ENCODE measurements at places on chromosomes 1 and 21.

DNA sequence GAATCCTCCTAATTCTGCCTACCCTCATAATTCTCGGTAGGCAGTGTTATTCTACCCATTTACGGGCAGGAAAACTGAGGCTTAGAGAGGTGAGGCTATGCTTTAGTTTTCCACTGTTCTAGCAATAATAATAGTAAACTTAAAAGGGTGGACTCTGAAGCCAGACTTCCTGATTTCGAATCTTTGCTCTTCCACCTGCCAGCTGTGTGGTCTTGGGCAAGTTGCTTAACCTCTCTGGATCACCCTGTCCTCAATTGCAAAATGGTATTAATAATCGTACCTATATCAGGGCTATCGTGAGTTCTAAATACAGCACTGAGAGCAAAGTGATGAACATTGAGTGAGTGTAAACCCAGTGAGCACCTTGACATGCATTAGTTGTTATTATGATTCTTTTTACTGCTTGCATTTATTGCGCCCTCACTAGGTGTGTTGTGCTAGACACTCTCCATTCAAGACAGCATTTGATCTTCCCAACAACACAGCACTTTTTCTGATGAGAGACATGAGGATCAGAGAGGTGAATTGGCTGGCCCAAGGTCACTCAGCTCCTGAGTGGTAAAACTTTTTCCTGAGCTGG is 102.3 kb upstream of the CSF3R start:
- no peak for DNase-seq

GRCh38 chr1:159831412-159832141 is 4.9 kb downstream of the SLAMF8 start:
- DNase-seq, result no peak

DNA sequence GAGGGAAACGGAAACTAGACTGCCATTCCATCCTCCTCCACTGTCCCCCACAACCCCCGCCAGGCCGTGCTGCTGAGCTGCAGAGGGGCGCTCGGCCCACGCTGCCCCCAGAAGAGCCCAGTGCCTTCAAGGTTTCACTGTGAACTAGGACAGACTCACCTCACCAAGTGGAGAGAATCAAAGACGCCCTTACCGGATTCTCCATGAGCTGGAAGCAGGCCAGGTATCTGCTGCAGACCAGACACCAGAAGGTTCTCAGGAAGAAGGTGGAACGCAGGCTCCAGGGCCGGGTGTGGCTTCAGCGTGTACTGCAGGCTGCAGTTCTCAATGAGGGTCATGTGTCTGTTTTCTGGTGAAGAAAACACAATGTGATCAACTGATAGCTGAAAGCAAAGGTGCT is 30.6 kb downstream of the NPHP4 start:
- no peak for DNase-seq

- DNase-seq, result no peak
These were observed 58.6 kb upstream of the NBPF3 start for GRCh38 chr1:21381354-21381753.

- DNase-seq, result no peak
These were observed 6.1 kb downstream of the AK2 start for GRCh38 chr1:33030575-33030974.

DNA sequence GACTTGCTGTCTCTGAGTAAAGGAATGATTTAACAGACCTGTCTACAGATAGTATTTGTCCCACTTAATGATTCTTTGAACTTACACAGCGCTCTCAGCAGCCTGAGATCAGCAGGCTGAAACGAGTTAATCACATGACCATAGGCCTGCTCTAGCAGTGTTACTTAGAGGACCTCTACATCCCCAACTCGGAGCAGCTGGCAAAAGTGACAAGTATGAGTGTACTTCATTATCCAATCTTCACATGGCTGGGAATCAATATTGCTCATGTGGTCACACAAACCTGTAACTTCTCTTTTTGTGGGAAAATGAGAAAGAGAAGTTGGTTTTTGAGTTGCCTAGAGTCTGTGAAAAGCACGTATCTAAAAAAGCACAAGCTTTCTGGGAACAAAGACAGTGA is 11.4 kb upstream of the ATP13A2 start:
- no peak for DNase-seq

DNA sequence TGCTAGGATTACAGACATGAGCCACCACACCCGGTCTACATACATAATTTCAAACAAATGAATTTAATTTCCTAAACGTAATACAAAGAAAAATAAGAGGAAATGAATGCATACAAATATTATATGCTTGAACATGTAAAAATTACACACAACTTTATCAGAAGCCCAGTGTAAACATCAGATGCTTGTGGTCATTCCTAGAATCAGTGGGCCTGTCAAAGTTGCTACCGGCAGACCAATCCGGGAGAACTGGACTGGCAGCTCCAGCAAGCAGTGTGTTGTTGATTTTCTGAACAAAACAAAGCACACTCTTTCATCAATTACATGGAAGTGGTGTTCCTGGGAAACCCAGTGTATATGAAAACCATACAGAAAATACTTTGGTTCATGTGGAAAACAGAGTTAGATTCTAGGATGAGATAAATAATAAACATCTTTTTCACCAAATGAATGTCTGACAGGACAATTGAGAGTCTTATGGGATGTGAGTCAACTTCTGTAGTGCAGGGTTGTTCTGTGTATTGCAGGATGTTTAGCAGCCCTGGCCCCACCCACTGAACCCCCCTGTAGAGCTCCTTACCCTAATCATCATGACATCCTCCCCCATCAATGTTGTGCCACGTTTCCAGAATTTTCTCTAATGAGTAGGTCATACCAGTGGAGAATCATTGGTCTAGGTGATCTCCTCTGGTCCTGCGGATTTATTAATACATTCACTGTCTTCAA is 33.8 kb downstream of the MFSD2A start:
- no peak for DNase-seq

GRCh38 chr1:6464514-6464836 is 1.5 kb downstream of the TNFRSF25 start:
- no peak for DNase-seq

DNA sequence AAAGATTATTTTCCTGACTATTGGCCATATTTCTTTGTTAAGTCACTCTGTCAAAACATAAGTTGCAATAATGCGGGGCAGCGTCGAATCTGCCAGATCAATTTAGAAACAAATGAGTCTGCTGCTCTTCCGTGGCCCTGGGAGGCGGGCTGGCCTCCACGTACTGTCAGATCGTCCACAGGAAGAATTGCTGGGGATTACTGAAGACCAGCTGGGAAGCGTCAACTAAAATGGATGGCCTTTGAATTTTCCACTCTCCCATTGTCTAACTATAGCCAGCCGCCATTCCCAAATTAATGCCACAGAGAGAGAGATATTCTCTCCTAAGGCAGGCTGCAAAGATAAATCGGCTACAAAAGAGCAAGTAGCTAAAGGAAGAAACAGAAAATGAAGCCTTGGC is 560.2 kb downstream of the SMYD3 start:
- no peak for DNase-seq

DNA sequence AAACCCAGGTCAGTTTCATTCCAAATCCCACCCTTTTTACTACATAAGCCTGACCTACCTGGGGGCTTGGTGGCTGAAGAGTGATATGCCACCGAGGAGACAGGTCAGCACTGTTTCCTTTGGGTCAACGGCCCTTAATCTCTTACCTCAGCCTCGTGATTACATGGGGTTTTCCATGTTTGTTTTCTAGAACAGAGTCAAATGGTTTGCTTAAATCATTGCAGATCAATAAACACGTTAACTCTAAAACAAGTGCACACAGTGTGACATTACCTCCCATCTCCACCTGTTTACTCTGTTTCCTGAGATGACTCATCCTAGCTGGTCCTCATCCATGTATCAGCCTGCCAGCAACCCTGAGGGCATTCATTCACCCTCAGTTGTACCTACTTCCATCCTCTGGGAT is 40.8 kb upstream of the TP53BP2 start:
- no peak for DNase-seq

Data from upper lobe of left lung (tissue), 6 donors.